ENCODE measurements at places on chromosomes 7 and 10.
A peak's percentile ranks its signal among the peaks of the same experiment; 100 is the strongest.

DNA sequence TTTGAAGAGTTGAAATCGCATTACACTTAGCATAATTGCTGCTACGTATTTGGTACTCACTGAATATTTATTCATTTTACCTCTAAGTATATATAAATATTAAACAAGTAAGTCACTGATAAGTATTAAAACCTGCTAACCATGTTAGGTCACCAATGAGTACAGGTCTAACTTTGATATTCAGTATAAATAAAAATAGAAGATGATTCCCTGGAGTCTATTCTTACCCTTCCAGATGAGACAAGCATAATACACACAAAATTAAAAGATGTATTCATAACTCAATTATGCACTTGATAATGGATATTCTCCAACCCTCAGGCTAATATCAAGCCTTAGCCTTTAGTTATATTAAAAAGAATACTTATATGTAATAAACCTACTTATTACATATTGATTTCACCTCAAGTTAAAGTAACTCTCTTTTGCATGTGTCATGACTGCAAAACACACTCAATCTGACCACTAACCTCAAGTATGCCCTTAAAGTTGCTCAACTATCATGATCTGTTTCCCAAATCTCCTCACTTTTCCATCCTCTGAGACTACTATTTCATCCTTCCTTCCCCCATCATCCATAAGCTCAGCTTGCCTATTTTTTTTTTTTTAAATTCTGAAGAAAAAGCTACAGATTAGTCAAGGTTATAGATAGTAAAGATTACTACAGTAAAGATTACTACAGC lies 46.8 kb downstream of the IPMK start:
- DNase-seq, result no peak

GRCh38 chr10:61172182-61172926 lies 228.4 kb upstream of the RHOBTB1 start:
- DNase-seq, result no peak

- DNase-seq, result no peak
Measured at GRCh38 chr7:137961200-137962177, 40.4 kb downstream of the CREB3L2 start.

DNA sequence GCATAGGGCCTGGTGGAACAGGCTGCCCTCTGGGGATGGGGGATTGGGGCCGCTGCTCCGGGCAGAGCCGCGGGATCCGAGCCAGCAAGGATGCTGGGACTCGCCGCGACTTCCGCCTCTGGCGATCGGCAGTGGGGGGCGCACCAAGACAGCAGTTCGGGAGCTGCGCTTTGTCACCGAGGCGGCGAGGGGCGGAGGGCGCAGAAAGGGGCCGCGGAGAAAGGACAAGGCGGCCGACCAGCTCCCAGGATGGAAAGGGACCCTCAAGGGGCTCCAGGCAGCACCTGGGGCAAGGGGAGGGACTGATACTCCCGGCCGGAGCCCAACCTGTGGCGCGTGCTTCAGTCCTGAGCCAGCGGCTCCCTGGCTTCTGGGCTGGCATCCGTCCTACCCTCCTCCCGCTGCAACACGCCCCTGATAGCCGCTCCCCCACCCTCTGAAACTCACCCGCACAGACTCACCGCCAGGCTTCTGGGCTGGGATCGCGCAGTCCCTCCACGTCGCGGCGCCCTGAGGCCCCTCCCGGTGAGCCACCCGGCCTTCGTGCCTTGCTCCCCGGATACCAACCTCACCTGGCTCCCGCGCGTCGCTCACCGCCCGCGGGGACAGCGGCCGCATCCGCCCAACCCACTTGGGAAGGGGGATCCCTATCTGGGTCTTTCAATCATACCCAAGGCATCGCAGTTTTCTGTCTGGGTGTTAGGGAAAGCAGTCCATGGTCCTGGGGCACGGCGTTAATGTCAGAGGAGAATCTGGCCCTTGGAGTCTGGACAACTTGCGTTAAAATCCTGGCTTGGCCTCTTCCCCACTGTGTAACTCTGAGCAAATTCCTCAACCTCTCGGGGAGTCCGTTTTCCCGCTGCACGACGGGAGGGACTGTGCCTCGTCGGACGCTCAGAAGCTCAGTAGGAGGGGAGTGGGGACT lies 7.0 kb upstream of the EVX1 start:
- peak; percentile 92 for DNase-seq

DNA sequence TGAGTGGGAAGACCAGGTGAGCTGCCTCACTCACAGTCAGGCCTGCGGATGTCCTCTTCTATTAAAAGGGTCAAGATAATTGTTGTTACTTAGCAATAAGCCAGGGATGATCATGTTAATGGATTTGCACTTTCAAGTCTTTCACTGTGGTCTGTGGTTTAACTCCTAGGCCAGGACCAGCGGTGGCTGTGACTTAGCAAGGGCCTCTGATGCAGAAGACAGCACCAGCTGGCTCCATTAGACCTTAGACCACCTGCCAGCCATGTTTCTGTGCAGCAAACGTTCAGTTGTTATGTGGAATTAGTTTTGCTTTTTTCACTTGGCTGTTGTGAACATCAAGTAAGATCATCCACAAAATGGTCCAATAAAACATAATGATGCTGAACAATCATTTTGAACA lies 537.3 kb downstream of the TNS3 start:
- no peak for DNase-seq

DNA sequence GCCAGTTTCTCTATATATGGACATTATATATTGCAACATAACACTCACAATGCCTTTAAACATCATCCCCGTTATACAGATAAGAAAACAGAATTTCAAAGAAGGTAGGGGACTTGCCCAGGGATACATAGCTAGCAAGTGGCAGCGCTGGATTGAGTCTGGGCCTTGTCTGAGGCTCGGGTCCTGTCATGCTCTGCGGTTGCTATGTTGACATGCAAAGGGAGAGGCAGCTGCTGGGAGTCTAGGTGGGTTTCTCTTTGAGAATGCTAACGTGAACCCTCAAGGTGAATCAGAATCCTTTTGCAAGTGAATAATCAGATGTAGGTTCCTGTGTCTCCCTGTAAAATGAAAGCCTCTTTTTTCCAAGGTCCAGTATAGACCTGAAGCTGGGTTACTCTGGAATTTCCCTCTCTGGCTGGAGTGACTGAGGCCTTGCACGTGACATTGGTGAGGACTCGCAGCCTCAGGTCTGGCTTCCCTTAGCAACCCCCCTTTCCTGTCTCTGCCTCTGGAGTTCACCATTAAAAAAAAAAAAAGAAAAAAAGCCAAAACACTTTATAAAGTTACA lies 38.9 kb downstream of the TCF7L2 start:
- DNase-seq, result no peak
